Posterior vena cava (tissue), 2 donors: ENCODE measurements at places on chromosomes 6 and 20. TPM values are rescaled to one million over a fixed set of nuclear protein-coding genes. Genes with fewer than 3 reads are reported as not detected.

Gene CFAP61
- total RNA-seq, result not detected

Gene PRL
- not detected for total RNA-seq

Gene CALHM4
- not detected for total RNA-seq

Gene HTR1B
- total RNA-seq, result 9.2 TPM

Gene FILIP1
- total RNA-seq, result 43.2 TPM

Gene SNAP25
- total RNA-seq, result 0.62 TPM

Gene PLEKHG1
- 23.0 TPM for total RNA-seq

Gene ARMH2
- total RNA-seq, result not detected

Gene PNLDC1
- total RNA-seq, result 0.19 TPM

Gene CRISP2
- total RNA-seq, result not detected

Gene PET117
- 9.6 TPM for total RNA-seq

Gene SEC63
- total RNA-seq, result 114 TPM

Gene SRMS
- total RNA-seq, result not detected

Gene CTNNBL1
- 44.1 TPM for total RNA-seq

Gene THEMIS
- total RNA-seq, result 0.52 TPM

Gene VPS16
- total RNA-seq, result 33.1 TPM

Gene OPN5
- not detected for total RNA-seq

Gene BTNL2
- not detected for total RNA-seq
